ENCODE measurements at places on chromosomes 12 and 14.

GRCh38 chr12:99282086-99282485 is 365.5 kb upstream of the GARIN6 start:
- DNase-seq, result no peak

GRCh38 chr12:60093428-60093827 is 497.6 kb downstream of the SLC16A7 start:
- DNase-seq, result no peak

DNA sequence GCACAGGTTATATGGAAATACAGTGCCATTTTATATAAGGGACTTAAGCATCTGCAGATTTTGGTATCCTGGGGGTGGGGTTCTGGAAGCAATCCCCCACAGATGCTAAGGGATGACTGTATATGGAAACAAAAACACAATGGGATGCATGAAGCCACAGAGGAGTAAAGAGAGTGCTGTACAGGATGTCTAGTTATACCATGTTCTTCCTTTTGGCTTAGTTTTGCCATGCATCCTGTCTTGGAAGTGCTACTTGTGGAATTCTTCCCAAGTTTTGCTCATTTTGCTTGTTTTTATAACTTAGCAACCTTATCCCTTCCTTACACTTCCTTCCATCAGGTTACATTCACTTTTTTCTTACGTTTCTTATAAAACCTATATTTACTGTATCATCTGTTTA is 55.6 kb downstream of the TRMT5 start:
- no peak for DNase-seq

DNA sequence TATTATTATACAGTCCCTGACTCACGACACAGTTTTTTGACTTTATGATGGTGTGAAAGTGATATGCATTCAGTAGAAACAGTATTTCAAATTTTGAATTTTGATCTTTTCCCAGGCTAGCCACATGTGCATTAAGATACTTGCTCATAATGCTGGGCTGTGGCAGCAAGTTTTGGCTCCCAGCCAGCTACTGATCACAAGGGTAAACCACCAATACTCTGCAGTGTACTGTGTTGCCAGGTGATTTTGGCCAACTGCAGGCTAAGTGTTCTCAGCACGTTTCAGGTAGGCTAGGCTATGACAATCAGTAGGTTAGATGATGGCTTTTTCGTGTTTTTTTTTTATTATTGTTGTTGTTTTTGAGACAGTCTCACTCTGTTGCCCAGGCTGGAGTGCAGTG is 69.4 kb upstream of the ACTN1 start:
- DNase-seq, result no peak

DNA sequence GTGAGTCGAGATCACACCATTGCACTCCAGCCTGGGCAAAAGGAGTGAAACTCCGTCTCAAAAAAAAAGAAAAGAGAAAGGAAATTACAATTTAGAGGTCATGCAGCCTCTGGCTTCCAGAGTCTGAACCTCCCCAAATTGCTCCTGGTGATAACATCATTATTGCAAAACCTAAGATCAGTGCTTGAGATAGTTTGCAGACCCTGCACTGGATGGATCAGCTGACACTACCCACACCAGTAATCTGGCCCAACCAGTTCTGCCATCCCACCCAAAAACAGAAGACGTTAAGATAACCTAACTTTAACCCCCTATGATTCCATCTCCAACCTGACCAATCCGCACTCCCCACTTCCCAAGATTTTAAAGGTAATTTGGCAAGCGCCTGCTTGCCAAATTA is 353.7 kb upstream of the DIO2 start:
- DNase-seq, result no peak

DNA sequence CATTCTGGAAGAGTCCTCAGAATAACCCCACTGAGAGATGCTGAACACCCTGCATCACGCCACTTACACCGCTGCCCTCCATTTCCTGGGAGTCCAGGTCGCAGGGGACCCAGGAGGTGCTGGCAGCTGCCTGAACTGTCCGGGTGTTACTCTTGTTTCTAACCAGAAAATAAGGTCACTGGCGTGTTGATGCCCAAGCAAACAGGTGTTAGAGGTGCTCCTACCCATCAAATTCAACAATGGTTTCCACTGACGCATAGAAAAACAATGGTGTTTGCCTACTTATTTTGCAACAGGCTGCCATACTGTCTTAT is 23.8 kb downstream of the PITPNM2 start:
- DNase-seq, result no peak

DNA sequence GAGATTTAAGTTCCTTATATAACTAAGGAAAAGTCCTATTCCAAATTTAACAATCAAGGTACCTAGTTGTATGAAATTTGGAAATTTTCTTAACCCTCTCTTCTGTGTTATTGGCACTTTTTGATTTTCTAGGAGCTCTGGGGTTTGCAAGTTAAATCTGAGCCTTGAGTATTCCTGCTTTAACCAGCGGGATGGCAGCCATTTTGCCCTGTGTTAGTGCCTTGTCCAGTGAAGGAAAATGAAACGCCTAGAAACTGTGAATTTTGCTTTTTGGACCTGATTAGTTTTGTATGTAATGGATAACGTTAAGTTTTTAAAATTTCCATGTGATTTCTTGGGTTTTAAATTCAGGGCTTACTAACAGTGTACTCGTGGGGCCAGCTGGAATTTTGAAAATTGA is 45.1 kb downstream of the DIP2B start:
- DNase-seq, result no peak

DNA sequence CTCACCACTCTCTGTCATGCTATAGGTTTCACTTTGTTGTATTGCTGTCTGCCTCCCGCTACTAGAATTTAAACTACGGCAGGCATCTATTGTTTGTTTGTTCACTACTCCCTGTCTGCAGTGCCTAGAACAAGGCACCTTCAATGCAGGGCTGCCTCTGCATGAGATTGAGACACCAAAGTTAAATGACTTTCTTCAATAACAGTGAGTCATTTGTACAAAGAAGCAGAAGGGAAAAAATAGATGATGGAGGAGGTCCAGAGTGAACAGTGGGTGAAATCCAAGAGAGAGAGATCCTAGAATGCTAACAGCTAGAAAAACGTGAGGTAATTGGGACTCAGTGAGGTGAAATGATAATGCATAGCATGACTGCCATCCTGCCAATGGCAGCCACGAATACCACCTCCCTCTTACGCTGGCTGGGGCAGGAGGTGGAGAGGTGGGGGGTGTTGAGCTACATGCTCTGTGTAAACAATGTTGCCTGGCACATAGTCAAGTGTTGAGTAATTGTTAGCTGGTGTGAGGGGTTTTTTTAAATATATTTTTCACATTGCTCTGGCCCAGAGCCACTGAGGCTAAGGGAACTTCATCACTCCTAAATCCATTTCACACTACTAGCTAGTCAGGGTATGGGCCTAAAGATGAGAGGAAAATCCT is 367.6 kb downstream of the RPS29 start:
- no peak for DNase-seq

GRCh38 chr12:238116-238515 is 24.2 kb upstream of the SLC6A12 start:
- DNase-seq, result no peak

DNA sequence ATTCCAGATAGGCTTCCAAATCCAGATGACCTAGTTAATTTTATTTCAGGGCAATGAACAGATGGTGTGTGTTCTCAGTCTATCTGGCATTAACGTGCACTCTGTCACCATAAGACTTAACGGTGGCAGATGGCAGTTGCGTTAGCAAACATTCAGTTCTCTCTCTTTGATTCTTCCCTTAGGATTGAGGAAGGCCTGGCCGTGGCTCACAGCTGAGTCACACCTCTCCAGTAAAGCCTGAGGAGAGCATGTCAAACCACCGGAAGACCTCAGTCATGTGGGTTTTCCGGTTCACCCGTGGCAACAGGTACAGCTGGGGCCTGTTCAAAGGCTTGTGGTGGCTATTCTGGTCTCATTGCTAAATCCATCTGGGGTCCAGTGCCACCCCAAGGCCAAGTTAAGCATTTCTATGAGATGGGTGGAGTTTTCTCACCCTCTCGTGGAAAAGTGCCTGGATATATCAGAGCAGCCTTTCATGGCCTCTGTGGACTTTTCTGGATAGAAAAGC is 545.1 kb upstream of the ATP2B1 start:
- DNase-seq, result peak; percentile 51

DNA sequence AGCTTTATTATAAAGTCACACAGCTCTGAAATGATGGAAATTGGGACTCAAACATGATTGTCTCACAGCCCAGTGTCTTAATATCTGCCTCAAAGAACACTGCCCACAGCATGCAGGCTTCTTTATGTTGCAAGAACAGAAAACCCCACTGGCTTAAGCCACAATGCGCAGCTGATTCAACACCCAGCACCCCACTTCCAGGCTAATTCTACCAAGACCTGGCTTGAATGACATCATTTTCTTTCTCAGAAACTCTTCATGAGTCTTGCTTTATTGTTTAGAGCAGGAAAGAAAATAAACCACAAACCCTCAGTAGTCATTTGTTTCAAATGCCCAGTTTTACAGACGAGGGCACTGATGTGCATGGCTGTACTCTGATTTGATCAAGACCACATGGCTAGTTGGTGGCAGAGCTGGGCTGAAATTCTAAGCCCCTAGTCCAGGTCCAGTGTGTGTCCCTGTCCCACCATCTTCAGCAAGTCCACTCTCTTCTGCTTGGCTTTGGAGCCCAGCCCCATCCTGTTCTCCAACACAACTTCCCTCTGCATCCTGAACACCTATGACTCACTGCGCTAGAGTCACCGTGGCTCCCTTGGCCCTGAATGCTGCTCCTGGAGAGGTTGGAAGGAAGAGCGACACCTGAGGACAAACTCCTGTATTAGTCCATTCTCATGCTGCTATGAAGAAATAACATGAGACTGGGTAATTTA is 50.3 kb upstream of the SRSF5 start:
- no peak for DNase-seq

- DNase-seq, result no peak
Observed at GRCh38 chr14:91985521-91986255, 38.2 kb upstream of the FBLN5 start.

DNA sequence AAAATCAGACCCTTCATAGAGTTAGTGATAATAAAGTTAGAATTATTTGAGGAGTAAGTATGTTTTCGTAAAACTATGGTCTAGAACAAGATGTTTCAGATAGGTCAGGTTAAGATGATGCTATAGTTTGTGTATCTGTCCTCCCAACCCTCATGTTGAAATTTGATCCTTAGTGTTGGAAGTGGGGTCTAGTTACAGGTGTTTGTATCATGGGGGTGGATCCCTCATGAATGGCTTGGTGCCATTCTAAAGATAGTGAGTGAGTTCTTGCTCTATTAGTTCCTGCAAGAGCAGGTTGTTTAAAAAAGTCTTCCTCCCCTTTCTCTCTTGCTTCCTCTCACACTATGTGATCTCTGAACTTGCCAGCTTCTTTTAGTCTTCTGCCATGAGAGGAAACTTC is 707.3 kb upstream of the FOXG1 start:
- DNase-seq, result no peak

DNA sequence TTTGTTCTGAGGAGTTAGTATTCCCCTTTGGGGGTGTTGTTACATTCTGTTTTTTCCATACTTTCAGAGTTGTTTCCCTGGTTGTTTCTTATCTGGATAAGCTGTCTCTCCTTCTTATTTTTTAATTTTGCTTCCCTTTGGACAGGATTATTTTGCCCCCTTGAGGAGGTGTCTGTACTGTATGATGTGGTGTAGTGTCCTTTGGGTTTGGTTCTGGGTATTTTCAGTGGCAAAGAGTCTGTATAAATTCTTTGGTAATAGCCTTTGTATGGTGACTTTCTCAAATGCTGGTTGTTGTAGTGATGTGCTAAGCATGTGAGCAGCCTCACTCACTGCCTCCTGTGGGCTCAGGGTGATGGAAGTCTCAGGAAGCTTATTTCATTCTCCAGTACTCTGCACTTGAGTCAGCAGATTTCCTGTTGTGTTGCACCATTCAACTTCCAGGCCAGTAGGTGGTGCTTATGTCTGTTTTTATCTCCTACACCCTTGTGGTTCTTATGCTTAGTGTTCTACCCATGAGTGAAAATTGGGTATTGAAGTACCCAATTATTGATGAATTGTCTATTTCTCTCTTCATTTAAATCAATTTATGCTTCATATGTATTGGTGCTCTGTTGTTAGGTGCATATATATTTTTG is 103.3 kb upstream of the PMCH start:
- DNase-seq, result no peak

DNA sequence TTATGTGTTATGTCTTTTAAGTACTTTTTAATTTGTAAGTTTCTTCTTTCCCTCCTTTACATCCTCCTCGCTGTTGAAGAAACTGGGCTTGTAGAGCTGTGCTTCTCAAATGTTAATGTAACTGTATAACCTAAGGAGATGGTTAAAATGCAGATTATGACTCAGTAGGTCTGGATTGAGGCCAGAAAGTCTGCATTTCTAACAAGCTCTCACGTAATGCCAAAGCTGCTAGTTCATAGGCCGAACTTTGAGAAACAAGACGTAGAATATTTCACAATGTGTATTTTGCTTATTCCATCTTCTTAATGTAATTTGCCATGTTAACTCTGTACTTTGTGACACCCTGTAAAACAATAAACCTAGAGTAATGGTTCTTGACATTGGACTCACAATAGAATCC is 193.3 kb upstream of the SYT1 start:
- no peak for DNase-seq

All from thoracic aorta (tissue), 2 donors.